ENCODE measurements at places on chromosomes 13 and 19.
A peak's percentile ranks its signal among the peaks of the same experiment; 100 is the strongest.

GRCh38 chr13:27250833-27251165 lies 559 bp upstream of the RPL21 start:
- no peak for DNase-seq

GRCh38 chr19:49565261-49565660 lies 15.1 kb downstream of the NOSIP start:
- no peak for DNase-seq

GRCh38 chr13:74682746-74683145 lies 548.5 kb upstream of the KLF12 start:
- no peak for DNase-seq

DNA sequence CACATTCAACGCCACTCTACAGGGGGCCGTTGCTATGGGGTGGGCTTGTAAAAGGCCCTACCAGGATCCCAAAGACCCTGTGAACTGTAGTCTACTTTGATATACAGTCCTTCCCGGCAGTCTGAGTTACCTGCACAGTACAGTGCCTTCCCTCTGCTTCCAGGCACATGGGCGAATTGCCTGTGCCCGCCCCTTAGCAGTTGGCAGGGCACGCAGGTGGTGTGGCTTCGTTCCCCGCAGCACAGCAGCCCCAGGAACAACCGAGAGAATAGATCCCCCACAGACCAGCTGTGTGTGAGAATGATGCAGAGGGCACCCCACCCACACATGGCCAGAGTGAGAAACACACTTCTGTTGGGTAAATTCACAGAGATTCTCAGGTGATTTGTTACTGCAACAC lies 60.6 kb downstream of the MRPL57 start:
- no peak for DNase-seq

GRCh38 chr13:91133941-91134802 lies 213.3 kb upstream of the MIR17HG start:
- peak; percentile 14 for DNase-seq

DNA sequence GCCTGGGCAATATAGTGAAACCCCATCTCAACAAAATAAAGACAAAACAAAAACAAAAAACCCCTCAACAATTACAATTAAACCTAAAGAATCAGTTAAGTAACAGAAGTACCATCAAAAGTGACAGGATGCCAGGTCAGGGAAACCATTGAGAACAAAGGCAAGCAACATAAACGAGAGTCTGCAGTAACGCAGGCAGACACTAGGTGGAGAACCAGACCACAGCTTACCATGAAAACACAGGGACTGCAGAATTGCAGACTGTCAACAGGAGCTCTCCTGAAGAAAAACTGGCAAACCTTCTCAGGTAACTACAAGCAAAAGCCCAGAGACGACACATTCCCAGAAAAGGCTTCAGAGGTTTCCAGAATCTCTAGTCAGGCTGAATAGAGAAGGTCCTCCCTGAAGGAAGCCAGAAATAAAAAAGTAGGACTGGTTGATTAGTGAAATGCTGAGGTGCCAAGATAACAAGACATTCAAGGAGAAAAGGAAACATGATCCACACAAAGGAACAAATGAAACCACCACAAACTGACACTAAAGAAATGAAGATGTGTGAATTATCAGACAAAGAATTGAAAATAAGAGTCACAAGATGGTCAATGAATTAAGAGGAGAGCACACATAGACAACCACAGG lies 2.2 kb upstream of the ZNF665 start:
- DNase-seq: peak; percentile 73

Measured in H54 (cell line).